ENCODE measurements at places on chromosomes 2 and 18.

DNA sequence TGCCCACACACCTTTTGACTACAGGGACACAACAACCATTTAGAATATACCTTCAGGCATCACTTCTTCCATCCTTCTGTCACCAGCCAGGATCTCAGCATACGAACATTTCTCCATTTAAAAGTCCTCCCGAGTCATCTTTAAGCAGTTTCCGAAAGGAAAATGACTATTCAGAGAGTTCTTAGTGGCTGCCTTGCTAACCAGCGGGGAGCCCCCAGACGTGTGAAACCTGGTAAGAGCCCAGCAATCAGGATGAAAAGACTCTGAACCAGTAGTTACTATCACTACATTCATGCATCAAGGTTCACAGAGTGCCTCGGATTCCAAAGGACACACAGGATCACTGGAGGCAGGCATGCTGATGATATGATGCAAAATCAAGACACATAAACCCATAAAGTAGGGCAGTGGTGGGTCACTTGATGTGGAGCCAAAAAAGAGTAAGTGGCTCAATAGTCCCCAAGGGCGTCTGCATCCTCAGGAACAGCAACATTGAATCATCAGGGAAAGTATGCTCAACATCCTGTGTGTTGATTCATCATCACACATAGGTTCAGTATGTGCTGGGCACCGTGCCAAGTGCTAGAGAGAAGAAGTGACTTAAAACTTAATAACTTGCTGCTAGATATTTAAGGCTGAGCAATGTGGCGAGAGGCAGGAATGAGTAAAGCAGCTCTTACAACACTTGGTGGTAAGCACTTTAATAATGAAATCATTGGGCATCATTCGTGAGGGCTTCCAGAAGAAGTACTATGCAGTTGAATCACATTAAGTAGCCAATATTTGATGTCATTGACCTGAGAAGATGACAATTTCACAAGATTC is 4.4 kb downstream of the CCL20 start:
- DNase-seq = peak; percentile 97

DNA sequence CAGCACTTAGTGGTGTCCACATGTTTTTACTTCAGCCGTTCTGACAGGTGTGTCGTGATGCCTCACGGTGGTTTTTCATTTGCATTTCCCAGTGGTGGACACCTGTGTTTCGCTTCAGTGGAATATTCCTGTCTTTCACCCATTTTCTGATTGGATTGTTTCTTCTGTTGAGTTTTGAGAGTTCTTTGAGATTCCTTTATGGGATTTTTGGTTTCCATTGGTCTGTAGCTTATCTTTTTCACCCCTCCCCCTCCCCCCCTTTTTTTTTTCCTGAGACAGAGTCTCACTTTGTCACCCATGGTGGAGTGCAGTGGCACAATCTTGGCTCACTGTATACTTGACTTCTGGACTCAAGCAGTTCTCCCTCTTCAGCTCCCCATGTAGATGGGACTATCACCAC is 8.0 kb downstream of the ANKRD23 start:
- DNase-seq = no peak

DNA sequence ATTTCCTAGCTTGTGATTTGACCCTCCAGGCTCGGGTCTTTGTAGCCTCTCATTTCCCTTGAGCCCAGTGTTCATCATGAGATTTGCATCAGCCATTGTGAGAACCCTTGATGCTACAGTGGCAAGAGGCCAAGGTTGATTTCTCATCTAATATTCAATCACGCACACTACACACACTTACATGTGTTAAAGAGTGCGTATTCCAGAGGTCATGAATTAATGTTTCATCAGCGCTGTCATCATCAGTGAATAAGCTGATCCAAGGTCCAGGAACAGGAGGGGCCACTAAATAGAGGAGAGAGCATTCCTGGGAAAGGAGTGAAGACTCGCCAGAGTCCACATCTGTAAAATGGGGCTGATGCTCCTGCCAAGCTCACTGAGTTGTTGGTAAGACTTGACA is 276.1 kb upstream of the SIX2 start:
- DNase-seq = no peak

- no peak for DNase-seq
Measured at GRCh38 chr2:118225666-118226065, 137.4 kb downstream of the INSIG2 start.

DNA sequence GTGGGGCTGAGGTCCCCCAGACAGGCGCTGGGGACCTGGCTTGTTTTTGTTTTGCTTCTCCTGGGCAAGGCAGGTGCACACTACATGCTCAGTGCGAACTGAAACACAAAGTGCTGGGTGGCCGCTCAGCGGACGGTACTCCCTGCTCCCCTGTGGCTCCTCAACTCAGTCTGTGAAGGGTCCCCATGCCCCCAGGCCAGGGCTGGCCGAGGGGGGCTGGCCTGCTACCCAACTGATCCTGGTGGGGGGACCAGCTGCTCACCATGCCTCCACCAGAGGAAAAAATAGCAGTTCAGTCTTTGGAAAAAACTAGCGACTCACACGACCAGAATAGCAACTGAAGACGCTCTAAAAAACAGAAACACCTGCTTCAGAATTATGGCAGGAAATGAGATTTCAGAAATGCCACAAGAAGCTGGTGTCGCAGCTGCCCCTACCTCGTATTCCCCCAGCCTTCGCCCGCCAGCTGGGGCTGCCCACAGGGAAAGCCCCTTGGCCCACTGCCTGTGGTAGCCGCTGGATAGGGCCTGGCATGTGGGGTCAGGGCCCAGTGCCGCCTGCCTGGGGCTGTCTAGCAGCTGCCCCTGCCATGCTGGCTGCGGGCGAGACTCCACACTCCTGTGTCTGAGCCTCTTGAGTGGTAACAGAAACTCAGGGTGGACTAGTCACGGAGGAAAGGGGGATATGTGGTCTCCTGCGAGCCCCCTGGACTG is 43.7 kb downstream of the MEX3C start:
- peak; percentile 58 for DNase-seq

DNA sequence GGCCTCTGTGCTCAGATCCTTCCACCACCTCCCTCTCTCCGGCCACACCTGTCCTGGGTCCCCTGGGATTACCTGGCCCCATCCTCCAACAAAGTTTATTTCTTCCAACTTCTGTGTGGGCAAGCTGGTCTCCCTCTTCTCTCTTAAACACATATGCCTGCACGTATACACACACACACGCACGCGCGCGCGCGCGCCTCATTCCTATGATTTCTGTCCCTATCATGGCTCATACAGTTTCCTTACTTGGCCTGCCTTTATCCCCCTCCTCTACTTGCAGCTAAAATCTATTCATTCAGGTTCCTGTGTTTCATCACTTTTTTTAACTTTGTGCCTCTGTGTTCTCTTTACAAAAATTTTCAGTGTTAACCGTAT is 96.4 kb downstream of the LOXHD1 start:
- no peak for DNase-seq

DNA sequence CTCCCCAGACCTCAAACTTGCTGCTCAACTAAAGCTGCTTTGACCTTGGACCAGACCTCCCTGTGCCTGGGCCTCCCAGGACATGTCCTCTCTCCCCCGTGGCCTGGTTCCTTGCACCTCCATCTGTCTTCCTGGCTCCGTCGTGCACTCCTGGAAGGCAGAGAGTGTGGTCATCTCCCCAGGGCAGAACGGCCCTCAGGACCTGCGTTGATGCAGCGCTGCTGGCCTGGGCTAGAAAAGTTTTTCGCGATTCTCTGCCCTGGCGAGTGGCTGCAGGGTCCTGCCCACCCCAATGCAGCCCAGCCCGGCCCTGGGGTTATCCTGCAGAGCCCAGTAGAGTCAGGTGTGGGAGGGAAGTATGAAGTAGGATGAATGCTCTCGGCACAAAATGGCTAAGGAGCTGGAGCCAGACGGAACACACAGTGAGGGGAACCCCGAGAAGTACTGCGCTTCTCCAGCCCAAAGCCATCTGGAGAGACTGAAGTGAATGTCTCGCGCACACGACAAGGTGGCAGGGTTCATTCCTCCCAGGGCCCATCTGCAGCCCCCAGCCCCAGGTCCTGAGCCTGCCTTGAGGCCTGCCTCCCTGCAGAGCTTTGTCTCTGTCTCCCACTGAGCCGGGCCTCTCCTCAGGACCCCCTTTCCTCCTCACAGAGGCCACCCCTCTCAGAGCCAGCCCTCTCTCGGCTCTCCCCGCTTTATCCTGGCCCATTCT is 41.7 kb downstream of the ATOH8 start:
- no peak for DNase-seq

- no peak for DNase-seq
Measured at GRCh38 chr2:11134349-11134748, 20.9 kb upstream of the SLC66A3 start.

DNA sequence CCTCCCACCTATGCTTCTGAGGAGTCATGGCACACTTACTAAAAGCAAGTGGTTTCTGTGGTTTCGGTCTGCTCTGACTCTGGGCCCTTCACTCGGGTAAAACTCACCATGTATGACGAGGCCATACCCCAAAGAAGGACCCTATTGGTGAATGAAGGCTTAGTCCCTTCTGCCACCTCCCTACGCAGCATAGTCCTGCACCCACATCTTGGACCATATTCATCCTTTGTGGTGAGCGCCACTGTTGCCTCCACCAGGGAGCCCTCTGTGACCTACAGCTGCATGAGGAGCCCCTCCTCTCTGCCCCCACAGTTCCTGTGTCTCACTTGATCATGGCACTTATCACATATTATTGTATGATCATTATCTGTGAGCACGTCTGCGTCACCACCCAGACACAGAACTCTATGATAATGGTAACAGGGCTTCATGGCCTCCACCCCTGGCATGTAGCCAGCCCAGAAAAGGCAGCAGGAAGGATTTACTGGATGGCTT is 113.3 kb downstream of the TFCP2L1 start:
- DNase-seq = no peak

- no peak for DNase-seq
Measured at GRCh38 chr2:96520697-96521096, 15.5 kb upstream of the NEURL3 start.

- DNase-seq = no peak
Measured at GRCh38 chr2:8569332-8569930, 112.4 kb upstream of the ID2 start.

DNA sequence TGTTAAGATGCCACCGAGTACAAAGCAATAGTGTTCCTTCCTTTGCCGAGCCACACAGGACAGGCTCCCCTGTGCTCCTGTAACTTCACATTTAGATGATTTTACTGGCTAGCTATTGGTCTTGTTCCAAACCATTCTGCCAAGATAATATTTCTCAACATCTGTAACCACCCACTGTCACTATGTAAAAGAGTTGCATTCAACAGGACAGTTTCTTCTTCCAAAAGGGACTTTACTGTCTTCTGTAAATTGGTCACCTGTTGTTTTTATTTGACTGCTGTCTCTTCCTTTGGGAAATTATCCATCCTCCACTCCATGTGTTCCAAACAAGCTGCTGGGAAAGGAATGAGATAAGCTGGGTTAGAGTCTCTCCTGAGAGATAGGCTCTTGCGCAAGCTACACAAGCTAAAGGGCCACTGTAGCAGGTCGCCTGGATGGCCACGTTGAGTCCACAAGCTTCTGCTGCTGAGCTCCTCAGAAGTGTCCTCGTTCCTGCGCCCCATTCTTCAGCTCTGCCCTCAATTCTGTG is 14.4 kb upstream of the BZW1 start:
- DNase-seq = no peak

DNA sequence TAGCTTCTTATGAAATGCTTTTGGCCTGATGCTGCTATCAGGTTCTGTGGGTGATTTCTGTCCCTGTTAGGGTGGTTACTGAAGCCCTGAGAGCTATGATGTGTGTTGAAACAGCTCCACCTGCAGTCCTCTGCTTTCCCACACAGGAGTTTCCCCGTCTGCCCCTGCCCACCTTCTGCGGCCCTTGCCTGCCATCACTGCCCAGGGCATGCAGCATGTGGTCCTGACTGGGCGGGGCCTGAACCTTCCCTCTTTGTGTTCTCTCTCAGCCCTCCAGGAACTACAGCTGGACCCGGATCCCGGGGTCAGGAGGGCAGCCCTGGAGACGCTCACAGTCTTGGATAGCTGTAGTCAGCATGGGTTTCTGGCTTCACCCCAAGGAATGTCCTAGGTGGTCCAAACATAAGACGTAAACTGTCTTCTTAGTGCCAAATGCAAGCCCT is 21.4 kb downstream of the HJURP start:
- DNase-seq = no peak

- no peak for DNase-seq
Measured at GRCh38 chr2:127525691-127526131, 578 bp downstream of the IWS1 start.

DNA sequence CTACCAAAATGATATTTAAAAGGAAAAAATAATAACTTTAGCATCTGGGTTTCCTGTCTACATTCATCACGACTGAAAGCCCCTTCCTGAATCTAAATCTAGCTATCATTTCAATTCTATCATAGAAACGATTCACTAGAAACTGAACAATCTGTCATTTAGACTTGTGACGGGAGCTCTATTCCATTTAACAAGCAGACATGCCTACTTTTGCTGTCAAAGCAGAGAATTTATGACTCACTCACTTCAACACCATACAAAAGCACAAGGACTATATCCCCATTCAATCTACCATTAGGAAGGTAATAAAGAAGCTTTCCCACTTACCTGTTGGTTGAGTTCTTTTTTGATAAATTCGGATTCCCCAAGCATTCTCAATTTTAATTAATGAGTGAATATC is 1072.3 kb downstream of the LRP1B start:
- no peak for DNase-seq

- no peak for DNase-seq
Measured at GRCh38 chr18:76936877-76937276, 114.5 kb downstream of the ZNF236 start.

- no peak for DNase-seq
Measured at GRCh38 chr18:61921621-61922235, 28.9 kb upstream of the RNF152 start.

- DNase-seq = no peak
Measured at GRCh38 chr2:159758686-159759085, 39.3 kb downstream of the CD302 start.

DNA sequence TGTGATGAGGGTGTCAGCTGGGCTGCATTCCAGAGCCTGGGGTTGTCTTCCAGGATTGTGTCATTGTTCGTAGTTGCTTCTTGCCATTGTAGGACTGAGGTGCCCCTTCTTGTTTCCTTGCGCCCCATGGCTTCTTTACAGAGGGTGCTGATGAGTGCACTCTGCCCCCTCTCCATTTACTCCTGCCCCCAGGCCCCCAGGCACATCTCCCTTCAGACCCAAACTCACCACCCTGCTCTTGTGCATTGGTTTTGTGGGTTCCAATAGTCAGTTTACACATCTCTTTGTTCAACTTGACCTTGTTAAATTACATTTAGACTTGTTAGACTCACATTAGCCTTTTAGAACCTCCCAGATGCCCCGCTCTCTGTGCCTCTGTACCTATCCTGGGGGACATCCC is 33.1 kb downstream of the HJURP start:
- no peak for DNase-seq

GRCh38 chr2:241545523-241546473 is 12.7 kb upstream of the BOK start:
- DNase-seq = no peak

- DNase-seq = no peak
Measured at GRCh38 chr2:5412001-5412400, 280.2 kb upstream of the SOX11 start.
